M059J (cell line): ENCODE measurements at places on chromosomes 5 and 9. TPM values are rescaled to one million over a fixed set of nuclear protein-coding genes. Genes with fewer than 3 reads are reported as not detected.

Gene GARNL3
- total RNA-seq = 3.6 and 5.9 TPM in 2 replicates

- no peak for DNase-seq
These were observed 64.3 kb downstream of the FEM1C start for GRCh38 chr5:115480271-115480670.

Gene TAS2R1
- total RNA-seq = not detected in 2 replicates

DNA sequence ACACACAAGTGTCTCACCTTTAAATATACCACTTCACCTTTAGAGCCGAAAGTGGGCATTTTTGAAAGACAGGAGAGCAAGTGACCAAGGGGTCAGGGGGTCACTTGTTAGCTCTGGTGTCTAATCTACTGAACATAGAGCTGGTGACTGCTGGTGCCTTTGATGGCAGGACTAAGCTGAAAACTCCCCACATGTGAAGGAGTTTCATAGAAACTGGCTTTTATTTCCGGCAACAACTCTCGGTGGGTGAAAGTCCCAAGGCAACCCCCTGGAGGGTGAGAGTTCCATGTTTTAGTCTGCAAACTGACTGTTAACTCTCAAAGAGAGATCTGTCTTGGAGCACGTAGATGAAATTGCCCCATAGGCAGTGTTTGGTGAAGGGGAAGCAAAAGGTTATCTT lies 466.9 kb downstream of the DMRTA1 start:
- DNase-seq = no peak

GRCh38 chr9:20553558-20554149 lies 68.6 kb downstream of the MLLT3 start:
- peak; percentile 46 for DNase-seq

DNA sequence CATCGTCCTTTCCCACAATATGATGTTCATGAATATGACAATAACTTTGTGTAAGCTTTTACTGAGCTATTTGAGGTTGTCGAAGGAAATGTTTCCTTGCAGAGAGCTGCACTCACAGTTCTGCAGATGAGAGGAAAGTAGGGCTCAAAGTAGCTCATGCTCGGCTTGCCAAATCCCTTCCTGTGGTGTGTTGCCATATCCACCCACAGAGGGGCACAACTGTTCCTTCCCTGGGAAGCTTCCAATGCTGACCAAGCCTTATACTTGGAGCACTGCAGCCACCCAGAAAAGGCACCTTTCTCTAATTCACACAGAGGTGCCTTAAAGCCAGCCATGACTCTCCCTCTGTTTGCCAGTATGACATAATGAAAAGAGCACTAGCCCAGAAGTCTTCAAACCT lies 390.3 kb downstream of the CAAP1 start:
- no peak for DNase-seq

Gene ST6GALNAC4
- 12.2 and 12.6 TPM in 2 replicates for total RNA-seq

Gene ANKRD31
- 0.02 TPM in 1 of 2 replicates, not detected in the other for total RNA-seq

GRCh38 chr5:4868140-4868735 lies 271.9 kb upstream of the ADAMTS16 start:
- DNase-seq = peak; percentile 58

- peak; percentile 32 for DNase-seq
These were observed 4.4 kb downstream of the UGCG start for GRCh38 chr9:111900858-111901612.

GRCh38 chr5:72486371-72486770 lies 20.8 kb downstream of the ZNF366 start:
- DNase-seq = peak; percentile 86

DNA sequence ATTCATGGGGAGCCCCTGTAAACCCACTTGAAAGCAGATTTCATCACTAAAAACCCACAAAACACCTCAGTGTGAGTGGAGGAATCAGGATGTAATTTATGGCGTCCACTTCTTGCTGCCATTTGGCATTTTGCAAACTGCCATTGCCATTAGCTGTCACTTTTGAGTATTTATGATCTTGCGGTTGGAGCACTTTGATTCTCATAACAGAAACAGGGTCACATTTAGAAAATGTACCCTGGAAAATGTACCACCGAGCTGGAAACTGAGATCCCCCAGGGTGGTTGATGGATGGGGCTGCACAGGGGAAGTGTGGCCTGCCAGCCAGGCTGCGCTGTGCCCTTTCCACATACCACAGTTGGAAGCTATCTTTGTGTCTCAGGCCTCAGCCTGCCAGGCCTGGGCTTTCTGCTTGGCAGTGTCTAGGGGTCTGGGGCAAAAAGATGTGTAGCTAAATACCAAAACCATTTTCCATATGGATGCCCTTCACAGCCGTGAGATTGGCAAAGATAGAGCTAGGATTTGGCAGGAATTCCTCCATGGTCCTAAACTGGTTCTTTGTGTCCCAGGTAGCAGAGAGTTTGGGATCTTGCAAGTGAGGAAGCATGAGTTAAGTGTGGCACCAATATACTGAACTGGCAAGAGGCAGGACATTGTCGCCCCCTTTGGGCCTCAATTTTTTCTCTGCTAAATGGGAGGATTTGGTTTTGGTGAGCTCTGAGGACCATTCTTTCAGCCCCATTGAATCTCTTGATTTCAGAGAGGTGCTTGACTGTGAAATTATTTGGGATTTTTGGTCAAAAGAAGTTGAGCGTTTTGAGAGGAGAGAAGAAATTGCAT lies 46.2 kb downstream of the GALNT10 start:
- no peak for DNase-seq

DNA sequence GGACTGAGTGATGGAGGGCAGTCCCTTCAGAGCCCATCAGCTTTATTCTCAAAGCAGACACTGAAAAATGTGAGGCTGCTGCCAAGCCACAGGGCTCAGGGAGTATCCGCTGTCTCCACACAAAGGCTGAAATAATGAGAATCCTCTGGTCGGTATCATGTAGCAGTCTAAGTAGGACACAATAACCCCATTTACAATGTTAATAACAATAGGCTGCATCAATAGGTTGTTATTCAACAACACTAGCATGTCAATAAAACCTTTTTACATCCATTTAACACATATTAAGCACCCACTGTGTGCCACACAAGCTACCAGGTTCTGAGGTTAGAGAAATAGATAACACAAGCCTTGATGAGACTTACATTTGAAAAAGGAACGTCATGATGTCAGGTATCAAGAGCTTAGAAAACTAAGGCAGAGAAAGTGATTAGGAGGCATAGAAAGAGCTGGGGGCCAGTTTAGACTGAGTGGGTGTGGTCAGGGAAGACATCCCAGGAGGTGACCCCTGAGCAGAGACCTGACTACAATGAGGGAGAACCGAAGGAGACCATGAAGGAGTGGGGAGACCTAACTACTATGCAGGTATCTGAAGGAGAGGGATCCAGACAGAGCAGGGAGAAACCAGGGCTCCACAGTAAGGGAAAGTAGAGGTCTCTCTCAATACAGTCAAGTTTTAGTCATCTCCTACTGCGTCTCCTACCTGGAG lies 140.1 kb upstream of the GRIA1 start:
- DNase-seq = no peak

Gene MROH2B
- 0.12 and 0.59 TPM in 2 replicates for total RNA-seq
